ENCODE measurements at places on chromosomes 12 and 14.

DNA sequence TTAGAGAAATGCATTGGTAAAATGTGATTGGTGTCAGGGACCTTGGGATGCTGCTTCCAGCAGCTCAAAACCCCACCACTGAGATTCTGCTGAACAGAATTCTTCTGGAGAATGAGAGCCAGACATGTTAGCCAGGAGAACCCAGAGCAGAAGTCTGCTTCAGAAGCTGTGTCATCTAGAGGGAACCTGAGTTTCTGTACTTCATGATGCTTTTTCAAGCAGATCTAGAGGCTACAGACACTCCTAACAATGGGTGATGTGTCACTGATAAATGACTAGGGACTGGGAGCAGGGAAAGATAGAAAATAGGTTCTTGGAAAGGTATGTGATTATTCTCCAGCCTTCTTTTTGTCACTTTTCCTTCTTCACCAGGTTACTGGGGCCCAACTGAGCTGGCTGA lies 41.6 kb downstream of the KANSL2 start:
- DNase-seq = no peak

DNA sequence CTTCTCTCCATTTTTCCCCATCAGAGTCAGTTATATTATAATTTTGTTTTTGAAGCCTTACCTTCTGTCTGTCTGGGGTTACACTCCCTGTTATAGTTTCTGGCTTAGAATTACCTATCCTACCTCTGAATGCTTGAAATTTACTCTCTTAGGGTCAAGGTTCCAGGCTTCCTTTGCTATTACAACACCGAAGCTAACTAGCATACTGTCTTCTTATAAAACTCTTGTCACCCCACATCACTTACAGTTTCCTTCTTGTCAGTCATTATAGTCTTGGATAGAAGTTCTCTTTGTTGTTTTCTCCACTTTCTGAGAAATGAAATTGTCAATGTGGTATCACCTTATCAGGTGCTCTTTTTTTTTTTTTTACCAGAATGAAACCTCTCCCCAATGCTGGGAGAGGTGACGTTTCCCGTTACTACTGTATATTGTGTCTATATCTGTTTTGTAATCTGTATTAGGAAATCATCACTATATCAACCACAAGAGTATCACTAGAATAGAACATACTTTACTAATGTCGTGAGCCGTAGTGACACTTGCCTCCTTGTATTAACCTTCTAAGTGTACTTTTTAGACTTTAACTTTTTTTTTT lies 69.2 kb upstream of the PSMA6 start:
- no peak for DNase-seq

GRCh38 chr12:117139025-117139717 lies 40.0 kb upstream of the TESC start:
- DNase-seq = no peak

- DNase-seq = no peak
Observed at GRCh38 chr12:108583991-108584390, 13.9 kb downstream of the TMEM119 start.
